A549 treated with DMSO at 1 μM for 4 hours (cell line): ENCODE measurements at places on chromosomes 11 and 22. TPM values are rescaled to one million over a fixed set of nuclear protein-coding genes. Genes with fewer than 3 reads are reported as not detected.

Gene MEN1
- total RNA-seq, result 25.9 to 45.2 TPM (median 41.1 TPM) in 5 replicates

Gene CFAP300
- total RNA-seq, result 5.6 to 10.1 TPM (median 6.5 TPM) in 5 replicates

Gene YWHAH
- total RNA-seq, result 115 to 149 TPM (median 140 TPM) in 5 replicates

Gene TMEM151A
- 2.0 to 3.5 TPM (median 3.2 TPM) in 5 replicates for total RNA-seq

Gene ADORA2A
- total RNA-seq, result 0.83 to 1.3 TPM (median 0.98 TPM) in 5 replicates

Gene CHADL
- 0.05 TPM in 1 of 5 replicates, not detected in the others for total RNA-seq

Gene OR6T1
- total RNA-seq, result not detected in 5 replicates

Gene KCNJ1
- not detected in 5 replicates for total RNA-seq

Gene VSIG2
- total RNA-seq, result 0.08 TPM in 1 of 5 replicates, not detected in the others

Gene LRRC32
- 0.13 to 0.29 TPM (median 0.16 TPM) in 5 replicates for total RNA-seq

Gene ALKBH3
- total RNA-seq, result 22.5 to 27.2 TPM (median 24.1 TPM) in 5 replicates

Gene TEX12
- not detected in 5 replicates for total RNA-seq

Gene OVOL1
- total RNA-seq, result 0.02 to 0.08 TPM (median 0.02 TPM) in 3 of 5 replicates, not detected in the others

Gene CHEK1
- total RNA-seq, result 31.8 to 36.3 TPM (median 34.7 TPM) in 5 replicates

Gene TMPRSS13
- not detected in 5 replicates for total RNA-seq

Gene RPS13
- total RNA-seq, result 1,405 to 1,959 TPM (median 1,577 TPM) in 5 replicates

Gene CARD18
- total RNA-seq, result not detected in 5 replicates
